ENCODE measurements at places on chromosomes 6 and 20. TPM values are rescaled to one million over a fixed set of nuclear protein-coding genes. Genes with fewer than 3 reads are reported as not detected.
A peak's percentile ranks its signal among the peaks of the same experiment; 100 is the strongest.

DNA sequence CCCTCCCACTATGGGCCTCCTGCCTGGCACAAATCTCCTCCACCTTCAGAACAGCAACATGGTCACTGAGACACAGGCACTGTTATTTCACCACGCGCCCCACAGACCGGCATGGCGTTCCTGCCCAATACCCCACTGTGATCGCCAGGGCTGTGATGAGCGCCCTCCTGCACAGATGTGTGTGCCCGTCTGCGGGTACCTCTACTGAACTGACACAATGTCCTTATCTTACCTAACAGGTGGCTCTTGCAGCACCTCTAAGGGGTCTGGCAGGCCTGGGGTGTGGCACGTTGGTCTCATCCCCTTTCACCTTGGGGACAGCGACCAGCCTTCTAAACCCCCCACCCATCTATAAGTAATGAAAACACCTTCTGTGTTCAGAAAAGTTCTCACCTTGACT, 64.2 kb downstream of the STAU1 start:
- no peak for DNase-seq
- H3K4me1 ChIP-seq = no peaks in the 10 kb centered on the region
- peaks cover 59% of the 10 kb centered on the region for H3K36me3 ChIP-seq
- no peak overlapping the region for H3K4me3 ChIP-seq
- H3K27ac ChIP-seq = no peak overlapping the region

DNA sequence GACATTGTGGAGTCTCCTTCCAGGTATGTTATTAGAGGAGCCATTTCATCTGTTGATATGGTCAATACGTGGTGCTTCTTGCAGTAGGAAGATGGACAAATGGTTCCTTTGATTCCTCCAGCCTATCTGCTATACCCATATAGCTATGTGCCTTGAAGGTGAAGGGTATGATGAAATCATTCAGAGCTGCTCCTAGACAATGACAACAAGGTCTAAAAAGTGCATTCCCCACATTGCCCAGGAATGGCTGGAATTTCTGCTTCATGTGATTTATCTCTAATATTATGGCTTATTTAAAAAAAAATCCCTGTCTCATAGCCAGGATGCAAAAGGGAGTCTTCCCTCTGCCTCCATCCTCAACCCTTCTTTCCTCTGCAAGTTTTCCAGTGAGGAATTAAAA, 14.1 kb downstream of the DAAM2 start:
- DNase-seq = no peak
- H3K27me3 ChIP-seq = peaks cover 3% of the 10 kb centered on the region
- H3K4me3 ChIP-seq = no peak overlapping the region
- H3K4me1 ChIP-seq = no peaks in the 10 kb centered on the region

DNA sequence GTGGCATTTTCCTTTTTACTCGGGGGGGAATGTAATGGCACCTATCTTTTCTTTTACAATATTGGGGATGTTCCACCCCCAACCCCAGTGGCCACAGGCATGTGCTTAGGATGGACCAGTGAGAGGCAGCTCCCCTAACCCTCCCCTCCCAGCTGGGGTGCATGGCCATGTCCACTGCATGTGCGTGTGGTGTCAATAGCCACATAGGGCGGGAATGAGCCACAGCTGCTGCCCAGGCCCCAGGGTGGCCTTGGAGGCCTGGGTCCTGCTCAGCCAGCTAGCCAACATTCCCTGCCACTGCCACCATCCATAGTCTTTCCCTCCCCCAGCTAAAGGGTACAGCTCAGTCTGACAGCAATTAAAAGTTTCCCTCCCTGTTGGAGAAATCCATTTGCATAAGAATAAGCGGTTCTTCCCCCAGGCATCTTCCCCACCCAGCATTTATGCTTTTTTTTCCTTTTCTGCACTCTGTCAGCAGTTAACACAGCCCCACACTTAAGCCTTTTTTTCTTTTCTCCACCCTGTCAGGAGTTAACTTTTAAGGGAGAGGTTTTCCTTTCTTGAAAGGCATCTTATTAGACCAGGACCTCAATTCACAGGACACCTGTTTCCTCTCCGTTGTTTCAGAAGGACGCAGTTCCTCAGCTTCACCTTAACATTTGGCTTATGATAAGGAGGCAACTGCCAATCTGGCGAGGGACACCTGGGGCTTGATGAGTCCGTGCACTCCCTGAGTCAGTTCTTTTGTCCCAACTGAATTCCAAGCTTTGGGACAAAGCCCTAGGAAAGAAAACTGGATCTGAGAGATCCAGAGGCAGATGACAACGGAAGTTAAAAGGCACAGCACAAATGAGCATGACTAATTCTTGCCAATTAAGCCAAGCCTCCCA, 121.4 kb downstream of the TPBG start:
- no peaks in the 10 kb centered on the region for H3K4me1 ChIP-seq
- no peak overlapping the region for H3K27ac ChIP-seq
- H3K4me3 ChIP-seq = no peak overlapping the region
- no peak for DNase-seq
- H3K36me3 ChIP-seq = no peaks in the 10 kb centered on the region

- no peak overlapping the region for H3K27ac ChIP-seq
- H3K4me1 ChIP-seq = no peaks in the 10 kb centered on the region
- no peak overlapping the region for H3K4me3 ChIP-seq
- H3K36me3 ChIP-seq = no peaks in the 10 kb centered on the region
- H3K27me3 ChIP-seq = no peaks in the 10 kb centered on the region
Observed at GRCh38 chr6:123962508-123962907, 158.8 kb downstream of the NKAIN2 start.

DNA sequence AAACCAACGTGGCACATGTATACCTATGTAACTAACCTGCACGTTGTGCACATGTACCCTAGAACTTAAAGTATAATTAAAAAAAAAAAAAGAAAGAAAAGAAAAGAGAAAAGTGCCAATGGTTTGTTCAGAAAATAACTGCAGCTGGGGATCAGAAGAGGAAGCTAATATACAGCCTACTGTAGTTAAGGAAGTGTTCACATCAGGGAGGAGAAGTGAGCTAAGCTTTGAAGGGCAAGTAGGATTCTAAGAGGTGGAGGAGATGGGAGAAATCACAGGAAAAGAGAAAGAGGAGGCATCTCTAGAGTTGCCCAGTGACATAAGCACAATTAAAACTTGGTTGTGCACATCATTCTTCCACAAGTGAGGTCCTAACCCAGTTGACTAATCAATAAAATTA, 214.4 kb upstream of the DTNBP1 start:
- no peaks in the 10 kb centered on the region for H3K27me3 ChIP-seq
- no peak overlapping the region for H3K27ac ChIP-seq
- DNase-seq = no peak
- H3K4me1 ChIP-seq = no peaks in the 10 kb centered on the region

DNA sequence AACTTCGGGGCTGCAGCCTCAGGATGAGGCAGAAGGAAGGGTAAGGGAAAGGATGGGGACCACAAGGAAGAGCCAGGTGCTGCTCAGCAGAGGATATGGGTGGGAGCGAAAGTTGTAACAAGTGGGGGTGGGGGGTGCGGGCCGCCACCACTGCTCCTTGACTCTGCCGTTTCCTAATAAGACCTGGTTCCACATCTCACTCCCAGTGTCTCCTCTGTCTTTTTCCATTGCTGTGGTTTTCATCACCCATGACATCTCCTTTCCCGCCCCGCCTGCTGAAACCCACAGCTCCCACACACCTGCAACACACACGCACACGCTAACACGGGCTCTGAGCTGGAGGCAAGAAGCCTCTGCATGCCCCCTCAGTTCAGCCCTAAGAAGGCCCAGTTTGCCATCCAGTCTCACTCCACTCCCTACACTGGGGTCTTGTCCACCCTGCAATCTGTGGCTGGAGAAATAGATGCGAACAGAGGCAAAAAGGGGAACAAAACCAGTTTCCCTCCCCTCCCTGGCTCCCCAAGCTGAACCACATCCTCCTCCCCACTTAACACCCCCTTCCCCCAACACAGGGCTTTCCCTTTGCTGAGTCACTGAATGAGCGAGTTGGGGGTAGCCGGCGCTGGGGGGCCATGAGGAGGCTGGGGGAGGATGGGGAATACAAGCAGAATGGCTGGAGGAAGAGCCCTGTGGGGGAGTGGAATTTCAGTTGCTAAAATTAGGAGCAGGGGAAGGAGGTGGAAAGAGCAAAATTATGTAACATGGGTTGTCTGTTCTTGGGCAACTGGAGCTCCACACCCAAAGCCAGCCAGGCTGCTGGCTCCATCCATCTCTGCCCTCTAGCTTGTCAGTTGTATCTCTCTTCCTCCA, 11.5 kb downstream of the NFKBIL1 start:
- H3K36me3 ChIP-seq = no peaks in the 10 kb centered on the region
- peaks cover 66% of the 10 kb centered on the region for H3K4me1 ChIP-seq
- peak overlapping the region; percentile 81 for H3K27ac ChIP-seq
- peak; percentile 68 for DNase-seq
- no peaks in the 10 kb centered on the region for H3K27me3 ChIP-seq
- H3K4me3 ChIP-seq = peak overlapping the region; percentile 36

GRCh38 chr20:59774921-59775686, 158.3 kb downstream of the SYCP2 start:
- DNase-seq = no peak
- no peaks in the 10 kb centered on the region for H3K4me1 ChIP-seq
- no peak overlapping the region for H3K4me3 ChIP-seq
- no peak overlapping the region for H3K27ac ChIP-seq
- H3K27me3 ChIP-seq = peaks cover 10% of the 10 kb centered on the region
- H3K36me3 ChIP-seq = no peaks in the 10 kb centered on the region

- H3K27me3 ChIP-seq = peaks cover 2% of the 10 kb centered on the region
- peaks cover 17% of the 10 kb centered on the region for H3K4me1 ChIP-seq
- H3K36me3 ChIP-seq = no peaks in the 10 kb centered on the region
- H3K27ac ChIP-seq = no peak overlapping the region
- H3K4me3 ChIP-seq = no peak overlapping the region
Observed at GRCh38 chr6:5086294-5086890, 1.3 kb downstream of the PPP1R3G start.

DNA sequence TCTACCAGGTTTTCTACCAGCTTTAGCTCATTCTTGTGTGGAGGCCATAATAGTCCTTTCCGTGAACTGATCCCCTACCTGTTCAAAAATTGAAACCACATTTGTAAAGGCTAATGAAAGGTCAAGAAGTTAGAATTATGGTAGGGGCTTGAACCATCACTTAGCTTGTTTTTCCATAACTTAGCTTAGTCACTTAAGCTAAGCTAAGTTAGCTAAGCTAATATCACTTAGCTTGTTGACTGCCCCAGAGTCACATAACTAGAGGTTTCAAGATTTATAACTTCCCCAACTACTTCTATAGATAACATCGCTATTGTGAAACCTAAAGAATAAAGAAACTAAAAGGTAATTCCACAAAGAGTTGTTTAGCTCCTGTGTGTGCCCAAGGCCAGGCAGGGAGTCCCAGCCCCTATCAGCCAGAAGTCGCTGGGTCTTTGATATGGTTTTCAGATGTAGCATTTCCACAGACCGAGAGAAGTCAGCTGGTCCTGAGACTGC, 131.8 kb downstream of the VEGFA start:
- no peak for DNase-seq
- H3K4me3 ChIP-seq = no peak overlapping the region
- H3K27ac ChIP-seq = no peak overlapping the region
- H3K27me3 ChIP-seq = peaks cover 19% of the 10 kb centered on the region
- no peaks in the 10 kb centered on the region for H3K36me3 ChIP-seq
- H3K4me1 ChIP-seq = no peaks in the 10 kb centered on the region

DNA sequence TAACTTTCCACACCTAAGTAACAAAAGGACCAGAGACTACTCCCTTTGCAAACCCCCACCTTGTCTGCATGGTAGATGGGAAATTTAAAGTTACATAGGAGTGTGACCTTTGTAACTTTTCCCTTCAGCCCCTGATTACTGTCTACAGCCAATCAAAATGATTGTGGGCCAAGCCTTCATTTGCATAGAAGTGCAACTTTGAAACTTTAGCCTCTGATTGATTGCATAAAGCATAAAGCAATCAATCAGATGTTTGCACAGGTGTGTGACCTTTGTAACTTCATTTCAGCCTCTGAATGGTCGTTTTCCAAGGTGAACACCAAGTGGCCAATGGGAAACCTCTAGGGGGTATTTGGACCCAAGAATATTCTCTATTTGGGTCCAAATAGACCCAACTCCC, 46.1 kb downstream of the PRKN start:
- H3K4me3 ChIP-seq = no peak overlapping the region
- no peak for DNase-seq
- H3K36me3 ChIP-seq = no peaks in the 10 kb centered on the region
- no peak overlapping the region for H3K27ac ChIP-seq
- H3K4me1 ChIP-seq = no peaks in the 10 kb centered on the region

DNA sequence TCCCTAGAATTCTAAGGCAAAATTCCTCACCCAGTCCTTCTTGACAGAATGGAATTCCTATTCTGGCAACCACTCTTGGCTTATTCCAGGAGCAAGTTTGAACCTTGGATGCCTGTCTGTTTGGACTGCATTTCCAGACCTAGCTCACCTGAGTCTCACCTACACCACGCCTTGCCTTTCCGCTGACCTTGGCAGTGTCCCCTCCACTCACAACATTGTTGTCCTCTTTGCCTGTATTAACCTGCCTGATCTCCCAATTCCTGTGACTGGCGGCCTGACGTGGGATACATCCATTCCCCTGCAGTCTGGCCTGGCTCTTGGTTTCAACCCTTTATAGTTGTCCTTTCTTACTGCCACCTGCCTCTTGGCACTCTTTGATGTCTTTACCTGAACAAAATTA, 281.4 kb upstream of the SOX4 start:
- no peaks in the 10 kb centered on the region for H3K36me3 ChIP-seq
- no peak for DNase-seq
- H3K27ac ChIP-seq = no peak overlapping the region
- H3K4me1 ChIP-seq = no peaks in the 10 kb centered on the region
- H3K27me3 ChIP-seq = no peaks in the 10 kb centered on the region

DNA sequence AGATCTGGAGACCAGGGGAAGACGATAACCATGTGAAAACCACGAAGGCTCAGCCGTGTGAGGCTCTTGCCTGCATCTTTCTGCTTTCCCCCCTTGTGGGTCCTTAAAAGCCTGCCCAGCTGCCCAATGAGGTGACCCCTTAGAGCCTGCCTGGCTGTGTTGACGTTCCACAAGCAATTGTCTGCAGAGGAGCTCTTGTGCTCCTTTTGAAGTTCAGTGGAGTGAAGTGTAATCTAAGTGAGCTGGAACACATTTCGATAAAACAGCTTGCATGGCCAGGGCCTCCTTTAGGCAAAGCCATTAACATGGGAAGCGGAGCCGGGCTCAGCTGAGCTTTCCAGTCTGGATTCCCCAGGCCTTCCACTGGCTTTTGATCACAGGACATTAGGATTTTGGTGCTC, 27.3 kb upstream of the TCP11 start:
- H3K27me3 ChIP-seq = peaks cover 26% of the 10 kb centered on the region
- no peaks in the 10 kb centered on the region for H3K36me3 ChIP-seq
- H3K27ac ChIP-seq = no peak overlapping the region
- no peaks in the 10 kb centered on the region for H3K4me1 ChIP-seq

- no peaks in the 10 kb centered on the region for H3K27me3 ChIP-seq
- no peak overlapping the region for H3K4me3 ChIP-seq
- no peak overlapping the region for H3K27ac ChIP-seq
- peaks cover 3% of the 10 kb centered on the region for H3K36me3 ChIP-seq
- DNase-seq = no peak
- no peaks in the 10 kb centered on the region for H3K4me1 ChIP-seq
Observed at GRCh38 chr6:152142105-152142504, 334.6 kb downstream of the ESR1 start.

GRCh38 chr20:818001-818664, 15.4 kb upstream of the FAM110A start:
- no peak overlapping the region for H3K27ac ChIP-seq
- no peaks in the 10 kb centered on the region for H3K36me3 ChIP-seq
- DNase-seq = no peak

Gene PTCRA
- total RNA-seq = not detected
